Right ventricle myocardium inferior (tissue), 1 donor: ENCODE measurements at places on chromosomes 16 and 17.

DNA sequence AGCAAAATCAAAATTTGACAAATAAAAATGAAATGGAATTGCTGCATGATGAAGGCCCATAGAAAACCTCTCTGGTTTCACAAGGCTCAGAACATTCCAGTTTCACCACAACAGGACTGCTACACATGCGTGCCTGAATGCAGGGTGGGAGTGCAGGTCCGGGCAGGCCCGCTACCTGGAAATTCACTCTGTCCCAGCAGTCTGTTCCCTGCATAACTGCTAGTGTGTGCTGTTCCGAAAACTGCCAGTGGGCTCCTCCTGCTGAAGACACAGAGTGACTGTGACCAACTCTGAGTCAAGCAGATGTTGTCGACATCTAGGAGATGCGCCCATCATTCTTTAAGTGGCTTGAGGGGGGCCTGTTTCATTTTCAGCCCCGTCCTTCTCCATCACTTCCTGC, 284.8 kb upstream of the MAF start:
- DNase-seq: no peak

DNA sequence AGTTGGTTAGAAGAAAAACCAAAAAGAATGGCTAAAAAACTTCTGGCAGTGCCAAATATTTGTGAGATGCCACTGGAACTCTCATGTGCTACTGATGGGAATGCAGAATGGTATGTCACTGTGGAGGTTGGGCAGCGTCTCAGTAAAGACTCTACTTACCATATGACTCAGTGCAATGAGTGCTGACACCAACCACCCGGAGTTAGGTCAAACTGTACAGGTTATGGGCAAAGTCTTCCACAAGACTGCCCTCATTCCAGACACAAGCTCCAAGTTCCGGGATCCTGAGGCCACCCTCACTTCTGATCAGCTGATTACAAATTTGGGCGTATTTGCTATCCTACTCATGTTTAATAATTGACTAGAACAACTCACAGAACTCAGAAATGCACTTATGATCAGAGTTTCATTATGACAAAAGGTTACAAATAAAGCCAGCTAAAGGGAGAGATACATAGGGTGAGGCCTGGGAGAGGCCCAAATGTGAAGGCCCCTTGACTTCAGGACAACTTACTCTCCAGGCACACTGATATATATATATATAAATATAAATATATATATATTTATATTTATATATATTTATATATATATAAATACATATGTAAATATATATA, 114.9 kb downstream of the TRIM37 start:
- DNase-seq: no peak

- no peak for DNase-seq
These were observed 79.6 kb upstream of the ATP2A3 start for GRCh38 chr17:4043862-4044261.

DNA sequence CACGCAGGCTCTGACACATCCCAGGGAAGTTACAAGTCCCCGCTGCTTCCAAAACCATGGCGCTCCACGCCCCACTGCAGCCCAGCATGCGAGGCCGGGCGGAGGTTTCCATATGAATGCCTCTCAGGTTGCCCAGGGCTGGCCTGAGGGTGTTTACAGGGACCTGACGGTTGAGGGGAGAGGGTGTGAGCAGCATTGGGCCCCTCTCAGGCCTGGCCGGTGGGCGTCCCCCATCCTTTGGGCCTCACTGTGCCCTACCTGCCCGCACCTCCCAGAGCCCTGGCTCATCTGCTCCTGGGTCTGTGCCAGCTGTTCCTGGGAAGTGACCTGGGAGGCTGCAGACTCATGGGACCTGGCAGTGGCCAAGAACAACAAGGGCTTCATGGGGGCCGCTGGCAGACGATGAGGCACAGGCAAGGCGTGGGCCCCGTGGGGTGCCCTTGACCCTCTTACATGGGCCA, 173.5 kb downstream of the C16orf95 start:
- no peak for DNase-seq

DNA sequence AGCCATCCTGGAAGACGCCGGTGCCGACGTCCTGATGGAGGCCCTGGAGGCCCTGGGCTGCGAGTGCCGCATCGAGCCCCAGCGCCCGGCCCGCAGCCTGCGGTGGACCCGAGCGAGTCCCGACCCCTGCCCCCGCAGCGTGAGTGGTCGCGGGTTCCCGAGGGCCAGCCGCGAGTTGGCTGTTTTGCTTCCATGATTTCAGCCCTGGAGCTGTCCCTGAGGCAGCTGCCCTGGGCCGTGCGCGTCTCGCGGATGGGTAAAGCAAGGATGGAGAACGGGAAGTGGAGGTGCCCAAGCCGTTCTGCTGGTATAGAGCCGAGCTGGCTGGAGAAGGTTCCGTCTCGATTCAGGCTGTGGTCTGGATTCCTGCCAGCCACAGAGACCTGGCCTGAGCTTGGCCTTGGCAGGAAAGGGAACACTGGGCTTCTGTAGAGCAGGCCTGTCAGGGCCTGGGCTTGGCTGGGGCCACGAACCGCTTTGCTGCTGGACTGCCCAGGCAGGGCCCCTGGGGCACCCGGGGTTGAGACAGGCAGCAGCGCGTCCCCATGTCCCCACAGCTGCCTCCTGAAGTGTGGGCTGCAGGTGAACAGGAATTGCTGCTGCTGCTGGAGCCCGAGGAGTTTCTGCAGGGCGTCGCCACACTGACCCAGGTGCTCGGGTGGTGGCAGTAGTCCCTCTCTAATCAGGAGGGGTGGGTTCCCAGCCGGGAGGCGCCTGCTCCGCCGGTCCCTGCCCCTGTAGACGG, 941 bp upstream of the MRPS34 start:
- DNase-seq: no peak

GRCh38 chr16:51685498-51685897, 534.4 kb upstream of the SALL1 start:
- no peak for DNase-seq

GRCh38 chr17:16915752-16916556, 56.0 kb downstream of the TNFRSF13B start:
- DNase-seq: no peak

DNA sequence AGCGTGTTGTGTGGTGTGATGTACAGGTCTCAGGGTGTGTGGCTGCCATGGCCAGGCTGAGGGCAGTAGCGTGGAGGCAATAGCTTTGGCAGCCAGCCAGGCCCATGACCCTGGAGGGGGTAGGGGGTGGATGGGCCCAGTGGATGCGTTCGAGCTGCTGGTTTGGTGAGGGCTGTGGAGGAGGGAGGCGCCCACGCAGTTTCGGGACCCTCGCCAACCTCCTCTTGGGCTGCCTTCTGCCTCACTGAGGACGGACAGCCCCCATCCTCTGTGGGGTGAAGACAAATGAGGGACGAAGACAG, 238.6 kb upstream of the GSE1 start:
- no peak for DNase-seq

DNA sequence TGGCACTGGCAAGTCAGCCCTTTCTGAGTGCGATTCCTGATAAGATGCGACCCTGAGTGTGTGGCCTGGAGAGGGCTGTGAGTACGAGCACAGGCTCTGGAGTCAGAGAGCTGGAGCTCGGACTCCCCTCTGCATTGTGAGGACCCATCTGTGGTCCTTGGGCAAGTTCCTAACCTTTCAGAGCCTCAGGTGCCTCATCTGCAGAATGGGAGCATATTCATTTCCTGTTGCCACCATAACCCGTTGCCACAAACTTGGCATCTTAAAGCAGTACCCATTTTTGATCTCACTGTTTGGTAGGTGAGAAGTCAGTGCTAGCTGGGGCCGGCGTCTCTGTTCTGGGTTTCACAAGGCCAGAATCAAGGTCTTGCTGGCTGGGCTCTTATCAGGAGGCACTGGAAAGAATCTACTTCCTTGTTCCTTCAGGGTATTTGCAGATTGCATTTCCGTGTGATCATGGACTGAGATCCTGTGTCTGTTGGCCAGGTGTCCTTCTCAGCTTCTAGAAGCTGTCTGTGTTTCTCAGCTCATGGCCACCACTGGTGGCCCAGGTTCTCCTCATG, 20.2 kb downstream of the KNOP1 start:
- DNase-seq: no peak

DNA sequence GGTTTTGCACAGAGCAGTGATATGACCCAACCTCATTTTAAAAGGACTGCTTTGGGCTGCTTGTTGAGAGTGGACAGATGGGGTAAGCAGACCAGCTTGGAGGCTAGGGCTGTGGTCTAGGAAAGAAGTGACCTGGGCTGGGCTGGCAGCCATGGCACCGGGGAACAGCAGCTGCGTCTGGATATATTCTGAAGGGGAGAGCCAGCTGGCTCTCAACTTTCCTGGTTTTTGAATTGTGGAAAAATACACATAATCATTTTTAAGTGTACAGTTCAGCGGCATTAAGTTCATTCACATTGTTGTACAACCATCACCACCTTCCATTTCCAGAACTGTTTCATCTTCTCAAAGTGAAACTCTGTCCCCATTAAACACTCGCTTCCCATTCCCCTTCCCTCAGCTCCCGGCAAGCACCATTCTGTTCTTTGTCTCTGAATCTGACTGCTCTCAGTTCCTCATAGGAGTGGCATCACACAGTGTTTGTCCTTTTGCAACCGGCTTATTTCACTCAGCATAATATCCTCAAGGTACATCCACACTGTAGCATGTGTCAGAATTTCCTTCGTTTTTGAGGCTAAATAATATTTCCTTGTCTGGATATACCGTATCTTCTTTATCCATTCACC, 113.2 kb downstream of the SPECC1 start:
- DNase-seq: no peak

DNA sequence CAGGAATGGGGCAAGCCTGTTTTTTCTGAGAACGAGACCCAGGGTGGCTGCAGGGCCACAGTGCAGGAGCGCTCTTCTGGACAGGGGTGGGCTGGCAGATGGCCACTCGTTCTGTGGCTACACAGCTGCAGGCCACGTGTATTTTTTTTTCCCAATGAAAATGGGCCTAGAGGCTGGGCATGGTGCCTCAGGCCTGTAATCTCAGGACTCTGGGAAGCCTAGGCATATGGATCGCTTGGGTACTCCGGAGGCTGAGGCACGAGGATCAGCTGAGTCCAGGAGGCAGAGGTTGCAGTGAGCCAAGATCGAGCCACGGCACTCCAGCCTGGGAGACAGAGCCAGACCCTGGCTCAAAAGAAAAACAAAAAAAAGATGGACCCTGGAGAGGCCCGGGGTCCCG, 6.8 kb downstream of the UNKL start:
- no peak for DNase-seq

DNA sequence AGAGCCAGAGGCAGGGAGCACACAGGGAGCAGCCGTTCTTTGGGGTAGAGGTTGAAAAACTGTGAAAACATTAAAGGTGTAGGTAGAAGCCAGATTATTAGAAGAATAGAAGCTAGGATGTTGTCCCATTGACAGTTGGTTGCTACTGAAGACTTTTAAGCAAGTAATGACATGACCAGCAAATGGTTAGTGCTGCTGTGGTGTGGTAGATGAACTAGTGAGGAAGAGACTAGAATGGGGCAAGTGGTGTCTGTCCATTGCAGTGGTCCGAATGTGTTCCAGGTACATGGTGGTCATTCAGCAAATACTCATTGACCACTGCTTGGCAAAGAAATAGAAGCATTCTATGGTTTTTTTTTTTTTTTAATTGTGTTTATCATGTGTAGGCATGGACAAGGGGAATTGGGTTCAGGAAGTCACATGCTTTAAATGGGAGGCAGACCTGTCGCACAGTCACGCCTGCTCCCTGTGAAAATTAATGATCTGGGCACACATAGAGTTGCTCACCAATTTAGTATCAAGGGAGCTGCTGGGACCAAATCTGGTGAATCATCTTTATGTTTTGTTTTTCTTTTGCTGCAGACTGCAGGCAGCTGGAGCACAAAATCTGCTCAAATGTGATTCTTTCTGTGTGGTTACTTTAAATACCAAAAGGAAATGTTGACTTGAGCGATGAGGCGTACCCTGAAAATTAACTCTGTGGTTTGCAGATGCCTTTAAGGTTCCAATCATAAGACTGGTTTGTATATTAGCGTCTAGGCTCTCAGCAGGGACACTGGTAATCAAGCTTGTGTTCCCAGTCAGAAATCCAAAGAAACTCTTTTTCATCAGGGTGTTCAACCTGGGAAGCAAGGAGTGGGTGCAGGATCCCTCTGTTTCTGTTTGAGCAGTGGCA, 30.7 kb downstream of the YPEL2 start:
- no peak for DNase-seq

GRCh38 chr16:70611224-70611598, 35.1 kb upstream of the IL34 start:
- DNase-seq: no peak

GRCh38 chr17:82440991-82441627, 9.4 kb downstream of the CYBC1 start:
- no peak for DNase-seq

- DNase-seq: no peak
These were observed 4.7 kb upstream of the IL17C start for GRCh38 chr16:88633684-88634140.

DNA sequence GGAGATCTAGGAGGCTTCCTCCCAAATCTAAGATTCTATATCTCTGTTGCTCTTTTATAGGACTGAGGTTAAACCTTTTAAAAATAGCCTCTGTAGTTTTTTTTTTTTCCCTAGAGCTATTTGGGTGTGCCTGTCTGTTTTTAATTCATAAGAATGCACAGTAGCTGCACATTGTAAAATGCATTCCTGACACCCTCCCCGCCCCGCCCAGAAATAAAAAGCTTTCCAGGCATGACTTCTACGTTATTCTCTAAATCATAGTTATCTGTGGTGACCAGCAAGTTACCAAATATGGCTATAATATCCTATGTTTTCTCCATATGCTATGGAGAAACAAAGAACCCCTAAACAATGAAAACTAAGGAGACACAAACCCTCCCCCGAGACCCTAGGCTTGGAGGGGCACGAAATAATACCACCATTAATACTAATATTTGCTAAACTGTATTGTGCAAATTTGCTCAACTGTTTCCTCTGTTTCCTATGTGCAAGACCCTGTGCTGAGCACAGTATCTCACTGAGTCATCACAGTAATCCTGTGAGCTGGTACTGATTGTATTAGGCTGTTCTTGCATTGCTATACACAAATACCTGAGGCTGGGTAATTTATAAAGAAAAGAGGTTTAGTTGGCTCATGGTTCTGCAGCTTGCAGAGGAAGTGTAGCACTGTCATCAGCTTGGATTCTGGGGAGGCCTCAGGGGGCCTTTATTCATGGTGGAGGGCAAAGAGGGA, 388.3 kb downstream of the CA10 start:
- no peak for DNase-seq

DNA sequence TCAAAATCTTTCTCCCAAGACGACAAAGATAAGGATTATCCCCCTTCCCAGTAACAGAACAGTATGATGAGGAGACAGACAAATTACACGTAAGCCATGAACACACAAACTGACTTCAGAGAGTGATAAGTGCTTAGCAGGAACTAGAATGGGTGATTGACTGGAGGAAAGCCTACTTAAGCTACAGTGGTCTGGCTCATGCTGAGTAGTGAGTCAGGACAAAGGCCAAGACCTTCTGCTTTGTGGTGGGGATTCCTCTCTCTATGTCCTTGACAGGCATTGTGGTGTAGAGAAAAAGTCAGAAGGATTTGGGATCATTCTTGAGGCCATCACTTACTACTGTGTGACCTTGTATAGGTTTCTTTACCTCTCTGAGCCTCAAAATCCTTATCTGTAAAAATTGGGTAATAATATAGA, 381.9 kb upstream of the CCL2 start:
- no peak for DNase-seq
